Omental fat pad (tissue), 4 donors: ENCODE measurements at places on chromosomes 7 and 10. TPM values are rescaled to one million over a fixed set of nuclear protein-coding genes. Genes with fewer than 3 reads are reported as not detected.

C7orf57 gene
- total RNA-seq: not detected

DNA sequence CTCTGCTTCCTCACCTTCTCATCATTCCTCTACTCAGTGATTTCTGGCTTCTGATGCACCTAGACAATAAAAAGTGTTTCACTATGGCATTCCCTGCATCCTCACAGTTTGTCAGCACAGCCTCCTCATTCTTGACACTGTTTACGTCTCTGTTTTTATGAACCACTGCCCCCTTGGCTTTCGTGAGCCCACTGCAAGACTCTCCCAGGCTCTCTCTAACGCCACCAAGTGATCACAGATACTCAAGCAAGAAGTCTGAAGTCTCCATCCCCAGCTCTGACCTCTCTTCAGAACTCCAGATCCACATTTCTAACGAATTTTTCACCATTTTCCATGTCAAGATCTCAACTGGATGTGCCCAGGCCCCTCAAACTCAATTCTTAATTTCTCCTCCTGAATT, 8.9 kb downstream of the SLC16A9 start:
- DNase-seq: no peak

GRCh38 chr10:114328874-114329273, 75.4 kb downstream of the AFAP1L2 start:
- DNase-seq: no peak

- DNase-seq: no peak
Observed at GRCh38 chr10:86953747-86954680, 3.4 kb downstream of the MMRN2 start.

DNA sequence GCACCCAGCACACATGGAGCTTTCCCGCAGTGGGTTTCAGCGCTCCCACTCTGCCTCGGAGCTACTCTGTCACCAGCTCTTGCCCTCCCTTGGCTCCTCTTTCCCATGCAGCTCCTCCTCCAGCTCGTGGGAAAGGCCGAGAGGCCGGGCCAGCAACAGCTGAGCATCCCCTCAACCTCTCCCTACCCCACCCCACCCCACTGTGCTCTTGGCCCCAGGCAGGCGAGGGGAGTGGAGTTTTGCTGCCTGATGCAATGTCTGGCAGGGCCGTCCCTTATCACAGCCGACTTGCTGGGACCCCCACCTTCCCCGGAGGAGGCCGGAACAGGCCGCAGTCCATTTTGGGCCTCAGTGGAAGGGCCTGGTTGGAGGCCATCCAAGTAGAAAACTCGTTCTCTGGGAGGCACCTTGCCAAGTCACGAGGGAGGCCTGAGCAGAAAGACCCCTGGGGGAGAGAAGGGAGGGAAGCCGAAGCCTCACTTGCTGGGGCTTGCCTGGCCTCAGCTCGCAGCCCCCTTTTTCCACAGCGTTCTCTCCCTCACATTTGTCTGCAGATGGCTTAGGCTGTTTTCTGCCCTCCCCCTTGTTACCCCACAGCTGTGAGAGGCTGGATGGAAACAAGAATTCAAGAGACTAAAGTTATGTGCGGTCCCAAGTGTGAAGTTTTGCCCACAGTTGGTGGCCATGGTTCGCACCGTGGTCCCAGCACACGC, 35.3 kb downstream of the CHST3 start:
- no peak for DNase-seq

- no peak for DNase-seq
Observed at GRCh38 chr10:113982769-113983168, 60.9 kb upstream of the ADRB1 start.

- no peak for DNase-seq
Observed at GRCh38 chr7:13042605-13043236, 355.3 kb downstream of the ARL4A start.

- DNase-seq: no peak
Observed at GRCh38 chr7:17940951-17941431, 697 bp upstream of the SNX13 start.

GRCh38 chr7:8699875-8700624, 266.6 kb downstream of the NXPH1 start:
- no peak for DNase-seq

GRCh38 chr7:149689291-149689721, 84.1 kb downstream of the ZNF467 start:
- no peak for DNase-seq

- no peak for DNase-seq
Observed at GRCh38 chr7:35508623-35509400, 186.1 kb downstream of the HERPUD2 start.

UFSP1 gene
- 7.1 TPM for total RNA-seq

PLAC9 gene
- 116 TPM for total RNA-seq

HNRNPH3 gene
- 52.4 TPM for total RNA-seq

DNA sequence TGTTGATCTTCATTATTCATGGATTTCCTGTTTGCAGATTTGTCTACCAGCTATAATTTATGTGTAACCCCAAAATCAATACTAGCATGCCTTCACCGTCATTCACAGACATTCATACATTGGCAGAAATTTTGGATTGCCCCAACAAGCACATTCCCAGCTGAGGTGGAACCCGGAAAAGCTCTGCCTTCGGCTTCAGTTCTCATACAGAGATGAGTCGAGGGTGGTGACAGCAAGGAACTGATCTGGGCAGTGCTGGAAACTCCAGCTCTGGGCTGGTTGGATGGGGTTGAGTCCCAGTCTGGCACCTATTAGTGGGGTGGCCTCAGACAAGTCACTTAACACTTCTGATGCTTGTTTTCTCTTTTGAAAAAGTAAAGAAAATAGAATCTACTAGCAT, 267.5 kb downstream of the SNX13 start:
- no peak for DNase-seq

CTAGE8 gene
- total RNA-seq: 1.3 TPM

AKR1C1 gene
- total RNA-seq: 107 TPM

GRCh38 chr10:91672021-91672608, 39.2 kb upstream of the PPP1R3C start:
- DNase-seq: no peak

GJD4 gene
- not detected for total RNA-seq

SNX8 gene
- total RNA-seq: 18.6 TPM

LDB1 gene
- 29.6 TPM for total RNA-seq

DNA sequence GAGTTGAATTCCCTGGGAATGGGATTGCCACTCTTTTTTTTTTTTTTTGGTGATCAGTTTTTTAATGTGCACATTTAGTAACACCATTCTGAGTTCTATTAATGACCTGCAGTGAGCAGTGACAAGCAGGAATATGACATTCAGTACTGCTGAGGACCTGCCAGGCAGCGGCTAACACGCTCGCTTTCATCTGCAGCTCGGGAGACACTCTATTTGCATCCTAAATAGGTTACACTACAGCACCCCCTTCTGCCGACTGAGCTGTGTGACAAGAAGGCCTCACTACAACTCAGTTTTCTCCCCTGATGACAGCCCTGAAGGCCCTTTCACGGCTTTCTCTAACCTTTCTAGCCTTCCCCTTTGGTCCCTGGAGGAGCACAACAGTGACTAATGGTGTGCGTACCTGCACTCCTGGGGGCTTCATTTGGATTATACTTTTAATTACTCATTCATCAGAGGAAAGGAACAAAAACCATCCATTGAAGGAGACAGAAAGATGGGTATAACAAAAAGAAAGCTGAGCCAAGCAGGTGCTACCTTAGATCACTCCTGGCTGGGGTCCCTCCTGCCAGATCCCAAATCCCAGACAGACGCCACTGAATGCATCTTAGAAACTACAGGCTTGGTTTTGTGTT, 872.4 kb downstream of the LRMDA start:
- DNase-seq: no peak

- no peak for DNase-seq
Observed at GRCh38 chr7:16982640-16983350, 101.0 kb upstream of the AGR3 start.

SLC26A5 gene
- not detected for total RNA-seq

DNA sequence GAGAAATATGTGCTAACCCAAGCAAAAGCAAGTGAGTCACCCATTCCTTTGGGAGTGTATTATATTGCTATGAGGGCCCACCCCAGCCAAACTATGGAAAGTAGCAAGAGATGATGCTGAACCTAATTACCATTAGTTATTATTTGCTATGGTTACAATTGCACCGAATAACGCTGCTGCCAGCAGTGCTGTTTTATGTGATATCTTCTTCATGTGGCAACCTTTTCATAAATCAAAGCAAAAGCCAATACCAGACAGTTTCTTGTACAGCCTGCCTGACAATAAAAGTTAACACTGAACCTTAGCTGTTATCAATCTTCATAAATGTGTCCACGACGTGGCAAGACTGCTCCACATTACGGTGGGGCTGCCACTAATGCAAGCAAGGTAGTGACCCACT, 241.7 kb upstream of the PLXNA4 start:
- DNase-seq: no peak

DNA sequence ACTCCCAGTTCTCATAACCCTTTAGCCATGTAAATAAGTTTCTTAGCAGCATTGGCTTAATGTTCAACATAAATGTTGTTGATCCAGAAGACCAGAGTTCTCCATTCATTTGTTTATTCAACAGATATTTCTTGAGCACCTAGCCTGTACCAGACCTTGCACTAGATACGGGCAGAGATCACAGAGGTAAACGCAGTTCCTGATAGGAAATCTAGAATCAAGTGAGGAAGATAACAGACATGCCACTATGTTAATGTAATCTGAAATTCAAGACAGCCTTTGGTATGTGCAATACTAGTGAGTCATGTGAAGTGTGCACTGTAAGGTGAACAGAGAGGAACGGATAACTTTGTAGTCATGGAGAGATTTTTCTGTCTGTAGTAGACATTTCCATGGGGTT, 3.0 kb downstream of the BUB3 start:
- DNase-seq: no peak

DNA sequence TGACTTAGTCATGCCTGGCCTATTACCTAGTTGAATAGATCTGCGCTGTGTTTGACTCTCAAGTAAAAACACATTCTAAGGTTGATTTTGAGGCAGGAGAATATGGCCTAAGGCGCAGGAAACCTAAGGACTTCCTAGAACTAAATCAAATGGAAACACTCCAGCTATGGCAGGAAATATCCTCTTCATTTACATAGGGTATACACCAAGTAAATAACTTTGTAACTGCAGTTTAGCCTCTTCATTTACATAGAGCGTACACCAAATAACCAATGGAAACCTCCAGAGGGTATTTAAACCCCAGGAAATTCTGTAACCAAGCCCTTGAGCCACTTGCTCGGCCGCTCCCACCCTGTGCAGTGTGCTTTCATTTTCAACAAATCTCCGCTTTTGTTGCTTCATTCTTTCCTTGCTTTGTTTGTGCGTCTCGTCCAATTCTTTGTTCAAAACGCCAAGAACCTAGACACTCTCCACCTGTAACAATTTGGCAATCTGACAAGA, 35.6 kb upstream of the XRCC2 start:
- no peak for DNase-seq

CPEB3 gene
- 6.2 TPM for total RNA-seq

DKK1 gene
- total RNA-seq: 5.8 TPM

OPN1SW gene
- not detected for total RNA-seq

- DNase-seq: no peak
Observed at GRCh38 chr10:108375691-108376090, 1211.2 kb upstream of the SORCS1 start.

- DNase-seq: no peak
Observed at GRCh38 chr7:73530800-73531199, 8.7 kb upstream of the BAZ1B start.

AGR2 gene
- total RNA-seq: not detected

NXPH1 gene
- total RNA-seq: not detected

GRCh38 chr7:77326131-77326530, 90.0 kb downstream of the GSAP start:
- no peak for DNase-seq

ARHGAP22 gene
- total RNA-seq: 24.0 TPM

DNA sequence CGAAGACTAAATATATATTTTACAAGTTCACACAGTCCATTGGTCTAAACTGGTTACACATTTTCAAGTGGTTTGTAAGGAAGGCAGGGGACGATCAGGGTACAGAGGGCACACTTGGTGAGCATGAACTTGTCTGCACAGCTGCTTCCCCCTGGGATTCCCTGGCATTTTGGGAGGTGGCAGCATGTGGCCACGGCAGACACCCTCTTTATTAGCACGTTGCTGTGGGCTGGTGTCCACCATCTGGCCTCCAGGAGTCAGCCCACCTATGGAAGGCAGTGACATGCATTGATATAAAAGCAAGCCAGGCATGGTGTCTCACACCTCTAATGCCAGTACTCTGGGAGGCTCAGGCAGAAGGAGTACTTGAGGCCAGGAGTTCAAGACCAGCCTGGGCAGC, 350.2 kb downstream of the TYW1 start:
- DNase-seq: no peak

MYL10 gene
- total RNA-seq: not detected

DNA sequence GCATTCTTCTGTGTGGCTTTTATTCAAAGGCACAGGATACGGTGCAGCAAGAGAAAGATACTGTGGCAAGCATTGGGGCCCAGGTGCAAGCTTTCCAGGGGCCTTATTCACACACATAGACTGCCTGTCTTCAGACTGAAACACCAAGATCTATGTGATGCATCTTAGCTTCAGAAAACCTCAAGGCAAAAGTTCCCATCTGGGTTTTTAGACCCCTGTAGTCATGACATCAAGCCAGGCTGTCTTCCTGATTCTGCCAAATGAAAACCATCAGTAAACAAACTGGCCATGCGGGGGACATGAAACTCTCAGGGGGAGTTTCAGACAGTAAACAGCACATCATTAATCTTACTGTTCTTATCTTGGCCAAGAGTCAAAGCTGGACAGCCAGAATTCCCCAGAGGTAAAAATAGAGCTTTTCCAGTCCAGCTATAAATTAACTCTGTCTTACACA, 9.8 kb downstream of the AGBL3 start:
- DNase-seq: no peak

DNA sequence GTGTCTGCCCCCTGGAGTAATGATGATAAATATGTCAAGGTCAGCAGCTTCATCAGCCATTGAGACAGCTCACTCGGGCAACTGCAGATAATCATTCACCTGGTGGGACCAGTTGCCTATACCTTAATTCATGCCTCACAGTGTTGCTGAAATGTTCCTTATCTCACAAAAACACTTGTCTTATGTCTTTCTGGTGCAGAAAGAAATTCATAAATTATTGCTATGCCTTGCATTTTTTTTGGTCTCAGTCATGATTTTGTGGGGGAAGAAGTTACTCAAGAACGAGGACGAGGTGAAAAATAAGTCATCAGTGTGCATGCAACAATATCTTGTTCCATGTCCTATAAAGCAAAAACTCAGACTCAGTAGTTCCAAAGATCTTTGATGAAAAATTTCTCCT, 16.0 kb downstream of the TRIL start:
- DNase-seq: no peak
